NCI-H2081 treated with DMSO at 0.1 percent for 48 hours (cell line): ENCODE measurements at places on chromosomes 7 and 10.
A peak's percentile ranks its signal among the peaks of the same experiment; 100 is the strongest.

- no peak for DNase-seq
These were observed 31.5 kb upstream of the PRPS1L1 start for GRCh38 chr7:18059171-18059570.

- no peak for DNase-seq
These were observed 128.7 kb upstream of the HABP2 start for GRCh38 chr10:113423981-113424721.

- DNase-seq: no peak
These were observed 4.5 kb upstream of the CYP26A1 start for GRCh38 chr10:93069245-93069561.

- DNase-seq: no peak
These were observed 9.5 kb downstream of the C7orf25 start for GRCh38 chr7:42902331-42902730.

- no peak for DNase-seq
These were observed 13.1 kb downstream of the TSPAN15 start for GRCh38 chr10:69464401-69464800.

- no peak for DNase-seq
These were observed 148.7 kb downstream of the C1GALT1 start for GRCh38 chr7:7330997-7331396.

DNA sequence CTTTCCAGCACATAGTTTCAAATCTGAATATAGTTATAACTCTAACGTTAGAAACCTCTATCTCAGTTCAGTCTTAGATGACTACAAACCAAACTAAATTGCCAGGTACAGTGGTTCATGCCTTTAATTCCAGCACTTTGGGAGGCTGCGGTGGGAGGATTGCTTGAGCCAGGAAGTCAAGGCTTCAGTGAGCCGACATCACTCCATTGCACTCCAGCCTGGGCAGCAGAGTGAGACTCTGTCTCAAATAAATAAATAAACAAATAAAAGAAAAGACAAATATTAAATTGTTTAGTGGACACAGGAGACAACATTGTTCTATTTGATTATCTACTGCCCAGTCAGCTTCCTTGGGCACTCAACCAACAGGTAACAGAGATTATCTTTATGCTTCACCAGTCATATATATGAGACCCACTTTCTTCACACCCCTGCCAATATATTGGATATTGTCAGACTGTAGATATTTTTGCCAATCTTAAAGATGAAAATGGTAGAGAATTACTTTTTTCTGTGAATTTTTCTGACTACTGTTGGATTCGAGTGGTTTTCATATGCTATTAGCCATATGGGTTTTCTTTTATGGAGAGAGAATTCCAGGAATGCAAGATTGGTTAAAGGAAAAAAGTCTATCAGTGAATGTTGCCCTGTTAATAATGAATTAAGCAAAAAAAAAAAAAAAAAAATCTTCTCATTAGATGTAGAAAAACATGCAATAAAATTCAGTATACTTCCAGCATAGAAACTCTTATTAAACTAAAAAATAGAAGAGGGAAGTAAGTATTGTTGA is 16.0 kb downstream of the HDAC9 start:
- no peak for DNase-seq

DNA sequence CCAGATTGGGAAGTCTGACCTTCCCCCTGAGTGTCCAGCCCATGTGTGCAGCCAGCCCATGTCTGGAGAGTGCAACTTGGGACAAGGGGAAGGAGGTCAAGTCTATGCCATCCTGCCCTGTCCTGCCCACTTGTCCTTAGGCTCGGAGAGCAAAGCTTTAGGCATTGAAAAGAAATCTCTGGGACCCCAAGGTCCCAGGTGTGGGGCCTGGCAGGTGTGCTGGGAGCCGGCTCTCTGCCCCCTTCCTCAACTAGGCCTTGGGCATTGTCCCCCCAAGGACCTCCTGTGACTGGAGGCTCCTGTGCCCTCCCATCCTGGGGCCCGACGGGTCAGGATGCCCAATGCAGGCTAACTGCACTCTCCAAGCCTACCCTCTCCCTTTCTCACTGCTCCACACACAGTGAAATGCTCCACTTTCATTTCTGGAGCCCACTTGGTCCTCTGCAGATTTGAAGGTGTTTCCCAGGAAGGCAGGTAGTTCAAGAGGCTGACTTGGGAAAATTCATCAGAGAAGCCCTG is 124.7 kb downstream of the PTPN20 start:
- DNase-seq: no peak

DNA sequence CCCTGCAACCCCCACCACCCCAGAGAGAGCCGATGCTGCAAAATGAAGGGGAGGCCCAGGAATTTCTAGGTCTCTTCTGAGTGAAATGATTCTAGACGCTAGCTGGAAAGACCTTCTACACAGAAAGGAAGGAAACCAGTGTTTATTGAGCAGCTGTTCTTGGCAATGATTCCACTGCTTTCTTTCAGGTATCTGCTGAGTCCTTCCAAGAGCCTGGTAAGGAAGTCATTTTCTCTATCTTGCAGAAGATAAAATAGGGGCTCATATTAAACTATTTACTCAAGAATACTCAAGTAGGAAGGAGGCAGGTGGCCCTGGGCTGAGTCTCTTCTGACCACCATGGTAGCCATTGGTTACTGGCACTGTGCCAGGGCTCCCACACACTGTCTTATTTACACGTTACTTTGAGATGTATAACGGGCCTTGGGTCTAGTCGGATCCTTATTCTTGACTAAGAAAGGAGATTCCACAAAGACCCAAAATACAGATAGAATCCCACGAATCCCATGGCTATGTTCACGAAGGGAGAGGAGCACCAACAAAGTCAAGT is 112.1 kb downstream of the GALNT11 start:
- no peak for DNase-seq

- DNase-seq: peak; percentile 31
These were observed 781 bp upstream of the GRM8 start for GRCh38 chr7:127253281-127254162.

GRCh38 chr10:123149568-123150270 is 1.8 kb downstream of the HMX2 start:
- DNase-seq: no peak

DNA sequence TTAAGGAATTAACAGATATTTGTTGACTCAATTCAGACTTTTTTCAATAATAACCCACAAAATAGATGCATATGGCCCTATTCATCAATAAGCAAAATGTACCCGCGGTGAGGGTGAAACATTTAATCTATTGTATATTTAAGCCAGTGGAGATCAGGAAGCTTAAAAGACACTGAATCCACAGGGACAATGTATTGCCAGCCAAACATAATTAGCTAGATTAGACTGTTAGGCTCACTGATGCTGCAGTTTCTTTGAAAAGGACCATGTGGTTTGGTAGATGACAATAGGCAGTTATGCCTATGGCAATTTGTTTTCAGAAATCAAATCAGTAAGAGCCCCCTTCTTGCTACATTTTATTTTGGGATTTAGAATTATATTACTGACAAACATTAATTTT is 87.3 kb upstream of the PLXDC2 start:
- no peak for DNase-seq

DNA sequence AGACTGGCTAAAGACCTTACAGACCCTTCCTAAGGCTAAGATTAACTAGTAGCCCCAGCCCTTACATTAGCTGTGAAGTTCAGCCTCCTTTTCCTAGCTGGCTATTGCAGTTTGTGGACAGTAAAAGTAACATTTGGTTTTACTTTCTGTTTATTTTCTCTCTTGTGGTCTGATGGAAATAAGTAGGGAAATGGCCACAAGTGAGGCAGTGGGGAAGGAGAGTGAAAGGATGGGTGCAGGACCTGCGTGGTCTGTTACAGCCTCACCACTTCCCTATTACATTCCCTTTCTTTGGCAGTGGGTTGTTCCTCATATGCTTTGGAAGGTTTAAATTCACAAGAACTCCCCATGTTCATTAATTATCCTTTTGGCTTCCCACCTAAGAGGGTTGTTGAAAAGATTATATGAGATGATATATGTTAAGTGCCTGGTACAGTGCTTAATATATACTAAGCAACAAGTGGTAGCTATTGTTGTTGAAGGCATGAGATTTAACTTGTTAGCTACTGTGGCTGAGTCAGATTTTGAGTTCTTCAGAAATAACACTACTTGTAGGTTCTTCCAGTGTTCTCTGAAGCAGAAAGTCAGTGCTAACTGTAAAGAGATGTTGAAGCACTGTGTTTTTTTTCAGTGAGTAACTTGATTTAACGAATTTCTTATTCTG is 181.7 kb downstream of the ST7 start:
- no peak for DNase-seq

DNA sequence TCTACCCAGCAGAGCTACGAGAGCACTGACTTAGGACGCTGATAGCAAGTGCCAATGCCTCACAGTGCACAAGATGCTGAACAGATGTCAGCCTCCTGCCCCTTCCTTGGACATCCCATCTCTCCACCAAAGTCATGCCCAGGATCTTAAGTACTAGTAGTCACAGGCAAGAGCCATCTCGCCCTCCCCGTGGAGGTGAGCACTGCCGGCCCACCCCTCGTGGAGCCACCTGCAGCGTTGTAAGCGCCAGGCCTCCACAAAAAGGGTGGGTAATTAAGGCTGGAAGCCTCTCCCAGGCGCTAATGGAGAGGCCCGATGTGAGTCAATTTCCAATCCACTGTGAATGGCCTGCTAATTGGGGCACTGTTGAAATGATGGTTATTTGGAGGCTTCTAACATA is 156.2 kb downstream of the GRID1 start:
- no peak for DNase-seq

DNA sequence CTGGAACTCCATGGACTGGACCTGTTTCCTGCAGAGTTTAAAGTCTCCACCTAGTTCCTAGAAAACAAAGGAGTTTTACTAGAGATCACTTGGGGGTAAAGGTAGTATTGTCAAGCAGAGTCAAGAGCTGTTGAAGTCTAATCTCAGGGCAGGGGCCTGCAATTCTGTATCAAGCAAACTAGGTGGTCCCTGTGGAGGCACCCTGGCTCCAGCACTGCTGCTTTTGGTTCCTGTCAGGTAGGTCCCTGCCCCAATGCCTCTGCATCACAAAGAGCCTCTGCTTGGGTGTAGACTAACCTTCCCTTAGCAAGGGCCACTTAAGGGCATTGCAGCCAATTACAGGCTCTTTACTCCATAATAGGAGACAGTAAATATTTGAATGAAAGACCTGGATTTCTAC is 22.5 kb downstream of the ZSCAN25 start:
- DNase-seq: no peak

GRCh38 chr7:22801912-22802311 is 20.7 kb downstream of the TOMM7 start:
- no peak for DNase-seq

- DNase-seq: no peak
These were observed 7.0 kb upstream of the EVX1 start for GRCh38 chr7:27235387-27236311.

DNA sequence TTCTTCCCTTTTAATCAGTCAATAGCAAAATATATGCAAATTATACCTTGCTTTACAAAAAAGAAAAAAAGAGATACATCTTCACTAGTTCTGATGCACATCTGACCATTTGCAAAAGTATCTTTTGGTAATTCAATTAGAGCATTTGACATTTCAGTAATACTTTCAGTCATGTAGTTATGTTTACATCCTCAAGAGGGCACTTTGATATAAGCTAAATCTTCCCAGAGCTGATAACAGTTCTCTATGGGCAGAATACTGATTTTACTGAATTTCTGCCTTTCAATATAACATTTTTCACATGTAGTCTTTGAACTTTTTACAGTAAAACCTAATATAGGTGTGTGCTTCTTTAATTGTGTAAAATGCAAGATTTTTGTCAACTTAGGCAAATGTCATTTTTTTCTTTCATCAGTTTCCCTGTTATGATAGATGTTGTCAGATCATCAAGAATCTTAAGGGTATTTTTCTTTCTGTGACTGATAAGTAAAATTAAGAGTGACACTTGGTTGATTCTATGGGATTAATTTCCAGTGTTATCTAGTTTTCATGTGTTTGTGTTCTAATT is 703.5 kb upstream of the SEMA3D start:
- peak; percentile 8 for DNase-seq

DNA sequence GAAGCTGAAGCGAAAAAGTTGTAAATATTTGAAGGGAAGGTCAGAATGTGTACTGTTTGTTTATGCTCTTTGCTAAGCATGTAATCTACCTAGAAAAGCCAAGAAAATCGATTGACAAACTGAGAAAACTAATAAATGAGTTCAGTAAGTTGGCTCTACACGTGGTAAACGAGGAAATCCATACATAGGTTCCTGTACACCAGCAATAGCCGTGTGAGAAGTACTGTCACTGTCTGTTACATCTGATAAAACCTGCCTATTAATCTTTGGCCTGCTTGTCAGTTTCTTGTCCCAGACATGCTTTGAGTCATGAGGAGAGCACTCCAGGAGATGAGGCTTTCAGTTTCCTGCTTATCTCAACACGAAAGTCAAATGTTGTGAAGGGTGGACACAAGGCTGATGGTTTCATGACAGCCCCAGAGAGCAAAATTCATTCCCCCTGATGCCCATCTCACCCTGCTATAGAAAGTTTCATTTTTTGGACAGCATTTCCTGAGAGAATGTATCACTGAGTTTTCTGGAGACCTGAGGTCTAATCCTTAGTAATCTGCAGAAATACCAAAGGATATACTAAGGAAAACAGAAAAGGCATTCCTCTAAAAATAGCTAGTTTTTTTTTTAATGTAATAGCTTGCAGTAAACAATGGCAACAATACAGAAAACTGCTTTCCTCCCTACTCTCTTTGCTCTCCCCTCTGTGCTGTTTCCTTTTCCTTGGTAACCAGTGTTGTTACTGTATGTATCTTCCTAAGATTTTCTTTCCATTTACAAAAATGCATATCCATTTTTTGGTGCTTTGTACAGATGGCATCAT is 18.8 kb downstream of the BMPR1A start:
- no peak for DNase-seq

DNA sequence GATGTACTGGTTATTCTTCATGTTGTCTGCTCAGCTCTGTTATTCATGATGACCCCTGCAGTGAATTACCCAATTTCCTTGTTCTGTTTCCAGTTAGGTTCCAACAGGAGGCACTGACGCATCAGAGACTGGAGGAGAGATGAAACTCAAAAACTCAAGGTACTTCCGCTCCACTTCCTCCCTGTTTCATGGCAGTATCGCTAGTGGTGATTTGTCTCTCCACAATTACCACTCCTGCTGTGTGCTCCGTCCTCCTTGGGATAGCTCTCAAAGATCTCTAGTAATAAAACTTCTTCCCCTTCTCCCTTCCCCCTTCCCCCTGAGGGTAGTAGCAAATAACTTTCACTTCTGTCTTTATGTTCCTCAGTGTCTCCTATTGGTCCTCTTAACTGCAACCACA is 107.4 kb upstream of the ABCB5 start:
- DNase-seq: no peak

DNA sequence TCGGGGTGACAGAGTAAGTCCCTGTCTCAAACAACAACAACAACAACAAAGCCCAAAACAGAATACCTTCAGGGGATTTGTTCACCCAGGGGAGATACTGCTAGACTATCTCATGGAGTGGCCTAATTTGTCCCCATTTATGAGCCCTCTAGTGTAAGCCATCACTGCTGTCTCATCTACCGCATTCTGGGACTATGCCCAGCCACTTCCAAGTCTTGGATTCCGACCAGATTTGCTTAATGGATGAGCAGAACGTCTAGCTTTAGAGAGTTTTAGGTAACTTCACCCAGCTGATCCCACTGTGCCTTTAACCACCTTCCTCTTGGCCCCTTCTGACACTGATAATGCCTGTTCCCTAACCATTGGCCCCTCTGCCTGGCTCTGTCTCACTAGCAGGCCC is 47.1 kb downstream of the PAPSS2 start:
- DNase-seq: no peak
